ENCODE measurements at places on chromosomes 1 and 21.

DNA sequence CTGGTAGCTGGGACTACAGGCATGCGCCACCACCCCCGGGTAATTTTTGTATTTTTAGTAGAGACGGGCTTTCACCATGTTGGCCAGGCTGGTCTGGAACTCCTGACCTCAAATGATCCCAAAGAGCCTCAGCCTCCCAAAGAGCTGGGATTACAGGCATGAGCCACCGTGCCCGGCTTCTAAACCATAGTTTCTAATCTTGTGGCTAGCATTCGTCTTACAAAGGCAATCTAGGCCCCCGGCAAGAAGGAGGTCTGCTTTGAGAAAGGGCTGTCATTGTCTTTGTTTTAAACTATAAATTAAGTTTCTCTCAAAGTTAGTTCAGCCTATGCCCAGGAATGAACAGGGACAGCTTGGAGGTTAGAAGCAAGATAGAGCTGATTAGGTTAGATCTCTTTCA, 10.3 kb upstream of the L1TD1 start:
- no peak for DNase-seq

DNA sequence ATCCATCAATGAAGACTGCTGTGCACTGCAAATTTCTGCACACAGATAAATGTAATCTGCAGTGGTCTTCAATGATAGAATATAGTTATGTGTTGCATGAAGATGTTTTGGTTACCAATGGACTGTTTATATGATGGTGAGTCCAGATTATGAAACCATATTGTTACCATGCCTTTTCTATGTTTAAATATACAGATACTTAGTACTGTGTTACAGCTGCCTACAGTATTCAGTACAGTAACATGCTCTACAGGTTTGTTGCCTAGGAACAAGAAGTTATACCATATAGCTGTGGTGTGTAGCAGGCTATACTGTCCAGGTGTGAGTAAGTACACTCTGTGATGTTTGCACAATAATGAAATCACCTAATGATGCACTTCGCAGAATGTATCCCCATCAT, 40.8 kb downstream of the SORT1 start:
- no peak for DNase-seq

GRCh38 chr1:232307296-232308017, 322.5 kb downstream of the SIPA1L2 start:
- DNase-seq = no peak

DNA sequence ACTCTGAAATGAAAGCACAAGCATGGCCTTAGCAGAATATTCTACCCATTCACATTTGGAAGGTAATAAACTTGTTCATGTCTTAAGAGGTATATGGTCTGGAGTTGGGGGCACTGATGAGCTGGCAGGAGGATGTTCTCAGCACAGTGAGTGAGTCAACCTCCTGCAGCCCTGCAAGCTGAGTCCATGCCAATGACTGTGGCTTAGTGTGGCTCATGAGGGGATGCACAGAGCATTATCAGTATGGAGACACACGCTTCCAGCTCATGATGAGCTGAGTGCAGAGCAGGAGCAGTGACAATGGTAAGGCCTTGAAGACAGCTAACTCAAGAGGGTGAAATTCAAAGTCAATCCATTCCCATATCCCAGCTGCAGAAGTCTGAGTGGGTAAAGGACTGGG, 102.3 kb downstream of the TNFSF18 start:
- peak; percentile 23 for DNase-seq

DNA sequence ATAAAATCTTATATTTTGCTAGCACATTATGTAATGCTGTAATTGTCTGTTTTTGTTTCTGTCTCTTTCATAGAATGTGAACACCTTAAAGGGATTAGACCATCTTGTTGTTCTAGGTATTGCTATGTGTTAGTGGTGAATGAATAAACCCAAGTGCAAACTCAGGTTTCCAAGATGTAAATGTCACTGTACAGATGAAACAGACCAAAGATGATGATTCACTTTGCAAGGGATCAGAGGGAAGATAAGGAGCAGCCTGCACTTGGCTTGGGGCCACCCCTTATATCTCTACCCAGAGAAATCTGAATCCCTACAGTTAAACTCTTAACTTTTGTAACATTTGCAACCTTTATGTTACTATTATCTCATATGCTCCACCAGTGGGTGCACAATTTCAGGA, 25.4 kb downstream of the UROD start:
- DNase-seq = no peak

GRCh38 chr1:180157576-180158057, 2.9 kb downstream of the QSOX1 start:
- DNase-seq = no peak

GRCh38 chr1:147223740-147224615, 1.2 kb downstream of the FMO5 start:
- no peak for DNase-seq

GRCh38 chr1:233547726-233548125, 66.2 kb upstream of the KCNK1 start:
- no peak for DNase-seq

- DNase-seq = no peak
Measured at GRCh38 chr1:111990026-111990877, 784 bp upstream of the KCND3 start.

DNA sequence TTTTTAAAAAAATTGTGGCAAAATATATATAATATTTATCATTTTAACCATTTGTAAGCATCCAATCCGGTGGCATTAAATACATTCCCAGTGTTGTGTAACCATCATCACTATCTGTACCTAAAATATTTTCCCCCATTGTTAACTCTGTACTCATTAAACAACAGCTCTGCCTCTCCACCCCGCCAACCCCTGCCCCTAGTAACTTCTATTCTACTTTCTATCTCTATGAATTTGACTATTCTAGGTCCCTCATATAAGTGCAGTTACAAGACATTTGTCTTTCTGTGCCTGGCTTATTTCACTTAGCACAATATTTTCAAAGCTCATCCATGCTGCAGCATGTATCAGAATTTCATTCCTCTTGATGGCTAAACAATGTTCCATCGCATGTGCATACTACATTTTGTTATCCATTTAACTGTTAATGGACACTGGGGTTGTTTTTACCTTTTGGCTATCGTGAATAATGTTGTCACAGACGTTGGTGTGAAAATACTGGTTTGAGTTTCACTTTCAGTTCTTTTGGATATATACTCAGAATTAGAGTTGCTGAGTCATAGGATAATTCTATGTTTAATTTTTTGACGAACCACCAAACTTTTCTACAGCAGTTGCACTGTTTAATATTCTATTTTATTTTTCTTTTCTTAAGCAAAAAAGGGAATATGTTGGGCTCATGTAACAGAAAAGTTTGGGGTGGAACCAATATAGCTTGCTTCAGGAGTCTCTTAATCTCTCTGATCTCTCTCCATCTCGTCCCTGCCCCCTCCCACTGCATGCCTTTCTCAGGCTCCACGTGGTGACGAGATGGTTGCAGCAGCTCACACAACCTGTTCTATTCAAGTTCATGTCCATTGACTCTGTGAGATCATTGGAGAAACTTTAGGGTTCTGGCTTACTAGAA, 25.2 kb upstream of the RCAN1 start:
- DNase-seq = peak; percentile 35

DNA sequence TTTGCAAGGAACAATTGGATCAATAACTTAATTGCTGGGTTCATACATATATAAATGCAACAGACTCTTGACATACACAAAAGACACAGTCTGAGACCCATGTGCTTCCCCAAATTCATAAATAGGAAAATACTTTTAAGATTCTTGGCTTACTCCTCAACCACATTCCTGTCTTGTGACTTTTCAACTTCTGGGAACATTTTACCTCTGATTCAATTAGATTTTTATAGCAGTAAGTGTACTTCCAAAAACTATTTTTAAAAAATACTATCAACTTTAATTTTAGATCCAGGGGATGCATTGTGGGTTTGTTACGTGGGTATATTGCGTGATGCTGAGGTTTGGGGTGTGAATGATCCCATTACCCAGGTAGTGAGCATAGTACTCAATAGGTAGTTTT, 406.7 kb downstream of the RPS6KC1 start:
- no peak for DNase-seq

DNA sequence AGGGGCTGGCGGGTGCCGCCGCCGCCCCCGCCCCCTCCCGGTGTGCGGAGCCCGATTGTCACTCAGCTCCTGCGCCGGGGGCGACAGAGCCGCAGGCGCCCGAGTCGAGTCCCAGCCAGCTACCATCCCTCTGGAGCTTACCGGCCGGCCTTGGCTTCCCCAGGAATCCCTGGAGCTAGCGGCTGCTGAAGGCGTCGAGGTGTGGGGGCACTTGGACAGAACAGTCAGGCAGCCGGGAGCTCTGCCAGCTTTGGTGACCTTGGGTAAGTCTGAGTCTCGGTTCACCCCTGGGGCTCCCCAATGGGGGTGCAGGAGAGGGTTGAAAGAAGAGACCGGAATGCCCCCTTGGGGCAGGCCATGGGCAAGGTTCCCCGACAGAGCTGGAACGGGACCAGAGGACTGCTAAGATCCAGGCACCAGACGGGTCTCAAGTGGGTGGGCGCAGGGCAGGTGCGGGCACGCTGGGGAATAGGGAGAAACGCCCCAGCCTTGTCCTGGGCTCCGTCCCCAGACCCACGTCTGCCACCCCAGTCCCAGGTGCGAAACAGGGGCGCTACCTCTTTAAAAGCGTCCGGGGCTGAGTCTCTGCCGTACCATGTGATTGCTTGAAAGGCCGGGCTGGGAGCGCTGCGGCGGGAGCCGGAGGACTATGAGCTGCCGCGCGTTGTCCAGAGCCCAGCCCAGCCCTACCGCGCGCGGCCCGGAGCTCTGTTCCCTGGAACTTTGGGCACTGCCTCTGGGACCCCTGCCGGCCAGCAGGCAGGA, at the start of gene ADORA1:
Gene ADORA1 (plus strand): TSS at position 61 of the 765 bp plus-strand sequence. CDS start 1,116 bp downstream, outside the sequence.
- DNase-seq = no peak

GRCh38 chr1:168365719-168366479, 85.2 kb downstream of the TBX19 start:
- no peak for DNase-seq

DNA sequence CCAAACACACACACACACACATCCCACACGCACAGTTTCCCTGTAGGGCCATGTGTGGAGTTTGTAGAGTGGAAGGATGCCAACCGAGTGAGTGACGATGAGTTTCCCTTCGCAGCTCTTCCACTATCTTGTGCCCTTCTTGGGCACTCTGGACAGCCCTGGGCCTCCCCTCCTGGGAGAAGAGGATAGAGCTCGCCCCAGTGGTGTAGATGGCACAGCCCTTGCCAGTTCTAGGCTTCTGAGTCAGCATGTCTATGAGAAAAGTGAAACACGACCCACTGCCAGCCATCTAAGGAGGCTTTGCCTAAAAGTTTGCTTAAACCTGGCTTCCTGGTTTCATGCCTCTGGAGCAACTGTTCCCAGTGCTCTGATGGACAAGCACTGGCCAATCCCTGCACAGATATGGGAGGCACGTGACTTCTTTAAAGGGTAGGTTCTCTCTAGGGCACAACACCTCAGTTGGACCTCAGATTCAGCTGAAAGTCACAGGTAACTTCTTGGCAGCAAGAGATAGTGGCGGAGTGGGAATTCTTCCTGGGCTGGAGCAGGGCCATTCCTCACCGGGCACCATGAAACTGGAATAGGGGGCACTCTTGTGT, 195.9 kb upstream of the GALNT2 start:
- no peak for DNase-seq

- DNase-seq = no peak
Measured at GRCh38 chr1:51325878-51326755, 4.2 kb downstream of the TTC39A start.

DNA sequence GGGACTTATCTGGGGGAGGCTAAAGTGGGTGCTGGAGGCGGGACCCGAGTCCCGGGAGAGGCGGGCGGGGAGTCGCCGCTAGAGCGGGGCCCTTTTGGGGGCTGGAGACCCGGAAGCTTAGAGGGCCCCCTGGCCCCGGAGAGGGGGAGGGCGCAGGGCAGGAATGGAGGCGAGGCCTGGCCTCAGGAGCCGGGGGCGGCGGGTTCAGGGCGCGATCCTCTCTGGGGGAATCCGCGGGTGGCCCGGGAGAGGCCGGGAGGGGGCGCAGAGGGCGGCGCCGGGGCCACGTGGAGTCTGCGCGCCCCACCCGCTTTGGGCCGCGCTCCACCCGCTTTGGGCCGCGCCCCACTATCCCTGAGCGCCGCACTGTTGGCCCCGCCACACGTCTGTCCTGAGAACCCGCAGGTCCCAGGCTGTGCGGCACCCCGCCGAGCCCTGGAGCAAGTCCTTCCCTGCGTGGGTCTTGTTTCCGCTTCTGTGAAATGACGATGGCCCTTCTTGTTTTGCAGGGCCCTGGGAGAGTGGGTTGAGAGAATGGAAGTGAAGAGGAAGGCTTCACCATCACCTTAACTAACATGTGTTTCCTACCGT, 84.4 kb downstream of the NKAIN1 start:
- peak; percentile 71 for DNase-seq

DNA sequence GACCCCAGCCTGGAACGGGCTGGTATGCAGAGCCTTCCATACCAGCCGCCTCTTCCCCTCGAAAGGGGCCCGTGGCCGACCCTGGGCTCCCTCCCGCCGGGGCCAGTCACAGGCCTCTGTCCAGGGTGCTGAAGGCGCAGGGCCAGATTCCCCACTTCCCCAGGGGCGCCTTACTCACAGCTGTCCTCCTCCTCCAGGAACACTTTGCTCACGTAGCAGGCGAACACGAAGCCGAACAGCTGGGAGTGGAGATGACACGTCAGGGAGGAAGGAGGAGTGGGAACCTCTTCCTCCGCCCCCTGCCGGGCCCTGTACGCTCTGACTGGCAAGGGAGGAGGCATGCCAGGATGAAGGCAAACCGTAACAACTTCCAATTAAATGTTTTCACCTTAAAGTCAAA, 57.3 kb downstream of the NKAIN1 start:
- peak; percentile 68 for DNase-seq

- DNase-seq = no peak
Measured at GRCh38 chr21:31124010-31124409, 85.7 kb upstream of the KRTAP19-8 start.

GRCh38 chr1:242228991-242229390, 230.1 kb upstream of the MAP1LC3C start:
- DNase-seq = no peak
